ENCODE measurements at places on chromosomes 3 and 15.

DNA sequence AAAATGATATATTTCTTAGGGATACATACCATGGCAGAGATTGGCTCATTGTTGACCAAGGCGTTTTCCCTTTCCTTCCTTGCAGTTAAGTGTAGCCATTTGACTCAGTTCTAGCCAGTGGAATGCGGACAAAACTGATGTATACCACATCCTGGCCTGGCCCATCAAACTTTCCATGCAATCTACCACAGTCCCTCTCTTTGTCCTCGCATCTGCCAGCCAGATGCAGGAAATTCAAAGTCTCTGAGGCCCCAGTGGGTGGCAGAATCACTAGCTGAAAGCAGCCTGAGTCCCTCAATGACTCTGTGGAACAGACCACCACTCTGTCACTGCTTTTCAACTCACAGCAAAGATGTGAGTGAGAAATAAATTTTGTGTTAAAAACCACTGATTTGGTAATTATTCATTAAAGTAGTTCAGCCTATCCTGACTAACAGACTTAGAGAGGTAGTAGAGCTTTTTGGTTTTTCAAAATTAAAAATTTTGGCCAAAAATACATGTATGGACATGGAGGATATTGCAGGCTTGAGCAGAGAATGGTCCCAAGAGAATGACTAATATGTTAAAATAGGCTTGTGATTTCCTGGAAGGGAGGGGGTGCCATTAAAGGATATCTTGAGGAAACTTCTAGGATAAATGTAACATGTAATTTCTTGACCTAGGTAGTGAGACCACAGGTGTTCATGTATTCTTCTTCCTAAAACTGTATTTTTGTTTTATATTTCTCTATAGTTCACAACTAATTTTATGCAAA lies 10.9 kb downstream of the LRRFIP2 start:
- peak; percentile 69 for DNase-seq

GRCh38 chr15:72861354-72861910 lies 77.9 kb upstream of the ADPGK start:
- DNase-seq: no peak

- no peak for DNase-seq
Observed at GRCh38 chr3:129583289-129583688, 23.2 kb downstream of the PLXND1 start.

DNA sequence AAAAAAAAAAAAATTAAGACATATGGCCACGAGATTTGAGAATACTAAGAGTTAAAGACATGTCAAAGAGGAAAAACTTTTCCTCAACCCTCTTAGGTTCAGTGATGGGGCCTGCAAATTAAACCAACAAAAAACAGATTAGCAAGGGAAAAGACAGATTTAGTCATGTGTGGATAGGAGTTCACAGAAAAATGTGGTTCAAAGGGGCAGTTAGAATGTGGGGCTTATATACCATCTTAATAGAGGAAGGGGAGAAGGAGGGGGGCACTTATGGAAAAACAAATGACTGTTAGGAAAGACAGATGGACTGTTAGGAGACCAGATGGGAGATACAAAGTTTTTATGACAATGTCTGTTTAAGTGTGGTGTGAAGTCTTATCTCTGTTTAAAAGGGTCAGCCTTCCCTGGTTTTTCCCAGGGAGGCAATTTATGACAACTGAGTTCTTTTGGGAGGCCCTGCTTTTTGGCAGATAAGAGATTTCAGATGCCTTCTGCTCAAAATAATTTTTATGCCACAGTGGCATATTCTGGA lies 68.7 kb upstream of the FURIN start:
- no peak for DNase-seq

DNA sequence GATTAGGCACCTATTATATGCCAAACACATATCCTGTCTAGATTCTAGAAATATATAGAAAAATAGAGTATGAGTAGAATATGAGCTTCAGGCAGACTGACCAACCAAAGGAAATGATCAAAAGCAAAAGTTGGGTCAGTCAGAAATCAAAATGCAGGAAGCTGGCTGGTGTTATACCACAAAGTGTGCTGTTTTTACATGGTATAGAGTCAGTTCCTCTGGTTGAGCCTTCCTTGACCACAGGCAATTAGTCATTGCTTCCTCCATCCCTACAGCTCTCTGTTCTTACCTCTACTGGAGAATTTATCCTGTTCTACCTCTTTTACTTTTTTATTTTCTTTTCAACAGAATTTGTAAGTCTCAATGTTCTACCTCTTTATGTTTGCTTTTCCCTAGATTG lies 149.8 kb downstream of the TMCO5A start:
- peak; percentile 56 for DNase-seq

Data from activated CD8-positive, alpha-beta memory T cell treated with anti-CD3 and anti-CD28 coated beads, Interleukin-2, amount 10 ng/mL, durations not matched to agents 7 days and 5 days (primary cell).